NCI-H774 (cell line): ENCODE measurements at places on chromosomes 3 and 15.

GRCh38 chr15:39511000-39511915 lies 69.6 kb upstream of the THBS1 start:
- DNase-seq: no peak

- no peak for DNase-seq
These were observed 186.8 kb downstream of the CHST2 start for GRCh38 chr3:143306407-143306806.

GRCh38 chr3:185280572-185281365 lies 26.9 kb upstream of the EHHADH start:
- peak; percentile 46 for DNase-seq

GRCh38 chr15:59111251-59111650 lies 6.3 kb downstream of the CCNB2 start:
- no peak for DNase-seq

- DNase-seq: no peak
These were observed 195.4 kb downstream of the GOLGA6L6 start for GRCh38 chr15:20346082-20346805.

DNA sequence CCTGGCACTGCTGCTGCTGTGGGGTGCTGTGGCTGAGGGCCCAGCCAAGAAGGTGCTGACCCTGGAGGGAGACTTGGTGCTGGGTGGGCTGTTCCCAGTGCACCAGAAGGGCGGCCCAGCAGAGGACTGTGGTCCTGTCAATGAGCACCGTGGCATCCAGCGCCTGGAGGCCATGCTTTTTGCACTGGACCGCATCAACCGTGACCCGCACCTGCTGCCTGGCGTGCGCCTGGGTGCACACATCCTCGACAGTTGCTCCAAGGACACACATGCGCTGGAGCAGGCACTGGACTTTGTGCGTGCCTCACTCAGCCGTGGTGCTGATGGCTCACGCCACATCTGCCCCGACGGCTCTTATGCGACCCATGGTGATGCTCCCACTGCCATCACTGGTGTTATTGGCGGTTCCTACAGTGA lies 2.1 kb downstream of the GRM2 start:
- DNase-seq: no peak

DNA sequence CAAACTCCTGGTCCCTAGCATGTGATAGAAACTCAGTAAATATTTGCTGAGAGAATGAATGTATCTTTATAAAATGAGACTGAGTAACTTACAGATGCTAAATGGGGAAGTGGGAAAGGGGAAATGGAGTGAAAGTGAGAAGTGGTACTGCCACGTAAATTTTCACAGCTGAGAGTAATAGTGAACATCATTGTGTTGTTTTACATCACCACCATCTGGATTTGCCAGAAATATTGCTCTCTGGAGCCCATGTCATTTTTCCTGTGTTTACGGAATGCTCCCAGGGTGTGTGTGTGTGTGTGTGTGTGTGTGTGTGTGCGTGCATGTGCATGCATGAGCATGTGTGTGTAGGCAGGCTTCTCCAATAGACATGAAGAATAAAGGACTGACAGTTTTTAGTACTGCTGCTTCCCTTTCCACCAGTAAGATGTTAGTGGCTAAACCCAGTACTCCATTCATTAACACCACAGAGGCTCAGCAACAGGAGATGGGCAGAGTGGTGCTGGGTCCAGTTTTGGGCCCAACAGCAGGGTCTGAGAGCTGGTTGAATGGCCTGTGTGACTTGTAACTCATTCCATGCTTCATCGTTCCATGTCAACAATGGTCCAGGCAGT lies 57.3 kb downstream of the DIPK2A start:
- DNase-seq: no peak

DNA sequence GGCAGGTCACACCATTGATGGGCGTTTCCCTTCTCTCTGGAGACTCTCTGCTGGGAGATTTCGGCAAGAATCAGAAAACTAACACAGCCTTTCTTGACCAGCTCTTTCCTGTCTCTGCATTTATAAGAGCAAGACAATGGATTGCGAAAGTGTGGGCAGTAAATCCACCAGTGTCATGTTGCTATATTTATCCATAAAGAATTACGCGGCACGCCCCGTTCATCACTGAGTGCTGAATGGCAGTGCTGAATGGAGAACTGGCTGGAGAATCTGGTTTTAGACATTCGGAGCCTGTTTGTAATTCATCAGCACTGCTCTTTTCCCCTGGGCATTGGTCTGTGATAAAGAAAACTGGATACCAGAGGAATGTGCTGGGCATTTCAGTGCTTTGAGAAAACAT lies 2.0 kb upstream of the CEMIP start:
- DNase-seq: no peak

GRCh38 chr15:66941108-66941711 lies 124.2 kb upstream of the SMAD3 start:
- DNase-seq: no peak

DNA sequence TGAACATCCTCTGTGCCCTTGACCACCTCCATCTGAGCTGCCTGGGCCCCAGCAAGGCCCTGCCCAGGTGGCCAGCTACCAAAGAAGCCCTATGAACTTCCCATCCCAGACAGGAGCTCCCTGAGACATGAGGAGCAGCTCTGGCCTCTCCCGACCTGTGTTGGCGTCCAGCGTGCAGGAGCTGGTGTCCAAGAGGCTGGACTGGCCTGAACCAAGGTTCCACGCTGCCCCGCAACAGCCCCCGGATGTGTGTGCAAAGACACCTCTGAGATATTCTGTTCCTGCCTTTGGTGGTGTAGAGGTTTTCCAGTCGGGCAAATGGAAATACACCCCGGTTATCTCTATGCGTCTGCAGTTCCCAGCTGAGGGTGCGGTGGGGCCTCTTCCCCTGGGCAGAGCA lies 42.1 kb downstream of the WNT7A start:
- DNase-seq: no peak

GRCh38 chr3:8550611-8551010 lies 49.0 kb downstream of the LMCD1 start:
- no peak for DNase-seq

- DNase-seq: no peak
These were observed 9.5 kb downstream of the RPS17 start for GRCh38 chr15:82530606-82531379.

DNA sequence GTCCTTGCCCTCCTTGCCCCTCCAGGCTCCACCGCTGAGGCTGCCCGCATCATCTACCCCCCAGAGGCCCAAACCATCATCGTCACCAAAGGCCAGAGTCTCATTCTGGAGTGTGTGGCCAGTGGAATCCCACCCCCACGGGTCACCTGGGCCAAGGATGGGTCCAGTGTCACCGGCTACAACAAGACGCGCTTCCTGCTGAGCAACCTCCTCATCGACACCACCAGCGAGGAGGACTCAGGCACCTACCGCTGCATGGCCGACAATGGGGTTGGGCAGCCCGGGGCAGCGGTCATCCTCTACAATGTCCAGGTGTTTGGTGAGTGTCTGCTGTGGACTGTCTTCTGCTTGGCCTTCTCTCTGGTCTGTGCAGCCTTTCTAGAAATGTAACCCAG lies 61.0 kb downstream of the BOC start:
- DNase-seq: no peak

- no peak for DNase-seq
These were observed 217.0 kb downstream of the PDCD6IP start for GRCh38 chr3:34015204-34016142.

- no peak for DNase-seq
These were observed 11.9 kb upstream of the SKIC8 start for GRCh38 chr15:78311292-78311691.

DNA sequence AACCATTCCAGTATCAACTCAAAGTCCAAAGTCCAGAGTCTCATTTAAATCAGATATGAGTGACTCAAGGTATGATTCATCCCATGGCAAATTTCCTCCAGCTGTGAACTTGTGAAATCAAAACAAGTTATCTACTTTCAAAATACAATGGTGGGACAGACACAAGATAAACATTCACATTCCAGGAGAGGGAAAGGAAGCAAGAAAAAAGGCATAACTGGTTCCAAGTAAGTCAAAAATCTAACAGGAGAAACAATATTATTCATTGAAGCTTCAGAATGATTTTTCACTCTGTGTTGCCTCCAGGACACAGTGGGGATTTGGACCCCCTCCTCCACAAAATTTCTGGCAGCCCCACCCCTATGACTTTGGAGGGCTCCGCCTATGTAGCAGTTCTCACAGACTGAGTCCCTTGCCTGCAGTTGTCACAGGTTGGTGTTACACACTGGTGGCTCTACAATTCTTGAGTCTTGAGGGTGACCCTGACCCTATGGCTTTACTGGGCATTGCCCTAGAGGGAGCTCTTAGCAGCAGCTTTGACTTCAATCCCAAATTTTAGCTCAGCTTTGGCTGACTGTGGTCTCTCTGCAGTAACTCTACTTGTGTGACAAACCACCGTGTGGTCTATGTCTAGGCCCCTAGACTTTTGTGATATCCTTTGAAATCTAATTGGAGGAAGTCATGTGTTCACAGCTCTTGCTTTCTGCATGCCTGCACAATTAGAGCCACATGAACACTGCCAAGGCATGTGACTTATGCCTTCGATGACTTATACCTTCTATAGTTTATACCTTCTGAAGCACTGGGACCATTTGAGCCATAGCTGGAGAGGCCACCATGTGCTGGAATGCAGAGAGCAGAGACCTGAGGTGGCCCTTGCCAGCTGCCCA lies 644.2 kb downstream of the GRM7 start:
- DNase-seq: no peak
